Inflammatory macrophage treated with lipopolysaccharide for 4 hours (primary cell): ENCODE measurements at places on chromosomes 1 and 21.
A peak's percentile ranks its signal among the peaks of the same experiment; 100 is the strongest.

- no peak for DNase-seq
Observed at GRCh38 chr21:40254540-40255465, 387.6 kb downstream of the PCP4 start.

DNA sequence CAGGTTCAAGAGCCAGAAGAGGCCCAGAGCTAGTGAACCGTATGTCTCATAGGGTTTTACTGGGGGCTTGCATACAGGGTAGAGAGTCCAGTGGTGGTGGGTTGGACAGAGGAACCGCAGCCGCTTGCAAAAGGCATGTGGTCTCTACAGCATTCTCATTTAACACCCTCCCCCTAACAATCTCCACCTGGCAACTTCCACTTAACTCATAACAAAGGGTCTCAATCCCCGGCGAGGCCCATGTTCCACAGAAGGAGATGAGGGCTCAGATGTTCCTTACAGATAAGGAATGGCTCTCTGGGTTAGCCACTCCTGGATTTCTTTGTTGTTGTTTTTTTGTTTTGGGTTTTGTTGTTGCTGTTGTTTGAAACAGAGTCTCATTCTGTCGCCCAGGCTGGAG is 106.1 kb downstream of the APP start:
- DNase-seq: no peak

DNA sequence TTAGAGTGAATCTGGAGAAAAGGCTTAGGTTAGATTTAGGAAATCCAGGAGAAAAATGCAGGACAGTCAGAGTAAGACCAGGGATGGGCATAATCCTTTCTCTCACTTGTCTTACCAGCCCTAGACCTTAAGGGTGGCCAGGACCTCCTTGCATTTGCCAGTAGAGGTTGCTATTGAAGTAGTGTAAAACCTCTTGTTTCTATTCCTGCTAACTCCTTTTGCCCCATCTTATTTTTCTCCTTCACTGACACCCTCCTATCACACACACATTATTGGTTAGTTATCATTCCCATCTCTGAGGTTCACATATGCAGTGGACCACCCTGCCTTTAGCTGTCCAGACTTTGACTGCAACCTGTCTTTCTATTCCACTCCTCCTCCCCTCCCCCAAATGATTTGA is 75.0 kb upstream of the MACF1 start:
- DNase-seq: no peak

GRCh38 chr1:154208677-154209388 is 2.7 kb upstream of the CFAP141 start:
- peak; percentile 64 for DNase-seq

GRCh38 chr1:204663644-204664383 is 21.7 kb downstream of the LRRN2 start:
- DNase-seq: no peak

GRCh38 chr1:107405236-107405635 is 264.4 kb downstream of the NTNG1 start:
- peak; percentile 61 for DNase-seq

GRCh38 chr1:98316286-98316905 is 345.1 kb upstream of the SNX7 start:
- DNase-seq: no peak

- DNase-seq: peak; percentile 95
Observed at GRCh38 chr1:33338440-33339211, 17.7 kb upstream of the A3GALT2 start.

GRCh38 chr1:55585402-55585792 is 370.2 kb upstream of the USP24 start:
- DNase-seq: no peak

DNA sequence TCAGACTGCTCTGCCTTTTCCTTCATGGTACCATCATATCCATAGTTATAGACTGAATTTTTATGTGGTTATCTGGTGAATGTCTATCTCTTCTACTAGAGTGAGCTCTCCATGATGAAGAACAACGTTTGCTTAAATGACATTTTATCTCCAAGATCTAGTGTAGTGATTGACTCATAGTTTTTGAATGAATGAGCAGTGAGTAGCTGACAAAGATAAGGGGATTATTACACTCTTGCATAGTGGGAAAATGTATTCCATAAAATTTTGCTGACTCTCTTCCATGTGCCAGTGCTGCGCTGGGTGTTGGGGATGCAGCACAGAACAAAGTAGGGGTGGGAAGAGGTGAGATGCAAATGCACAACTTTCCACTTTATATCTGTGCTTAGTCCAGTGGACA is 147.7 kb downstream of the TGFB2 start:
- DNase-seq: no peak
